H1 (cell line): ENCODE measurements at places on chromosomes 2 and 18. TPM values are rescaled to one million over a fixed set of nuclear protein-coding genes. Genes with fewer than 3 reads are reported as not detected.

The C2orf80 gene
- 1.1 and 1.3 TPM in 2 replicates for total RNA-seq

The EPB41L5 gene
- 29.7 and 32.3 TPM in 2 replicates for total RNA-seq

The SIX3 gene
- 0.19 and 0.21 TPM in 2 replicates for total RNA-seq

The RTN4 gene
- 240 and 242 TPM in 2 replicates for total RNA-seq

The PLGLB1 gene
- total RNA-seq: 0.54 TPM in 1 of 2 replicates, not detected in the other
